ENCODE measurements at places on chromosomes 11 and 22.

DNA sequence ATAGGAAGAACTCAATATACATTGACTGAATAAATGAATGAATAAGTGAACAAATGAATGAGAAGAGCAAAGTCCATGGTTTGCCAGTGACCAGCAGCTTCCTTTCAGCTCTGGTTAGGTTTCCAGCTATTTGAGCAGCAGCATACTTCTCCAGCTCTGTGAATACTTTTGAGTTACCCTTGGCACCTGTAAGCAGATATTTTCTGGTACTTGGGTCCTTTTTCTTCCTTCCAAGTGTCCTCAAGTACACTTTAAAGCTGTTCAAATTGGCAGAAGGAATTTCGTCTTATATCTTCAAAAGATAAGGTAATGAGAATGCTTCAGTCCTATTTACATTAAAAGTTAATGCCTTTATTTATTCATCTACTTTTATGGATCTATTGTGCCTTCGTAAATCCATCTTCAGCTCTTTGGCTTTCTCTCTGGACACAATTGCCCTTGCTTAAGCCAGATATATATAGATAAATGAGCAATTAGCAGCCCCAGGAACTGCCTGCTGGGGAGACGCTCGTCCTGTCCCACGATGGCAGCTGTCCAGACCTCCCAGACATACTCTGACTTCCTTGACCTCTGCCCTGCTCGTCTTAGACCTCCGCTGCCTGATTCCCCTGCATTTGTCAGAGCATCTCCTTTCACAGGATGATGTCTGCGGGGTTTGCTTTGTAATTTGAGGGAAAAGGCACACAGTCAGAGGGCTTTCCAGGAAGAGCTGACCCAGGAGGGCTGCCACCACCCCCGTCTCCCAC lies 926.3 kb downstream of the OPCML start:
- DNase-seq: no peak

DNA sequence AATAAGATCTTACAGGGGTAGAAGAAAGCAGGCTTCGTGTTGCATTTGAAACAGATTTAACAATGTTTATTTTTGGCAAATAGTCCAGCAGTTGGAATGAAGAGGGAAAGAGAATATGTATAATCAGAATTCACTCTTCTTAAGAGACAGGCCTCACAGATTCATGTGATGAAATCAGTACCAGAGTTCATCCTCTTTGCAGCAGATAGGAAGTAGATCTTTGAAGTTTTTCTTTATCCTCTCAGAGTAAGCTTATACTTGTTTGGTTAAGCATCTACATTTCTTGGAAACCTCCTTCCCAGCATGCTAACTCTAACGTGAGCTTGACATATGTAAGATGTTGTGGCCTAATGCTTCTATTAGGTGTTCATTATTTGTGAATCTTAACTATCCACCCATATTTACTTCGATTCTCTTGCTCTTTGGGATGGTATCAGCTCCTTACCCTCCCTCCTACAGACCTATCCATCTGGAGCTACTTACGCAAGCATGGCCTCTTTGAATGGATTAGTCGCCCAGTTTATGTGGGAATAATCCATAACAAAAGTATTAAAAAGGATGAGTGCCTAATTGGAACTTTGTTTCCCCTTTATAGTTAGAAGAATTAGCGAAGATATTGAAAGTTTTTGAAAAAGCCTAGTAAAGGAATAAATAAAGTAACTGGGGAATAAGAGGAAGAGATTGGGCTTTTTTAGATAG lies 80.1 kb downstream of the PRMT3 start:
- no peak for DNase-seq

GRCh38 chr22:34080433-34080832 lies 160.2 kb upstream of the LARGE1 start:
- DNase-seq: no peak

DNA sequence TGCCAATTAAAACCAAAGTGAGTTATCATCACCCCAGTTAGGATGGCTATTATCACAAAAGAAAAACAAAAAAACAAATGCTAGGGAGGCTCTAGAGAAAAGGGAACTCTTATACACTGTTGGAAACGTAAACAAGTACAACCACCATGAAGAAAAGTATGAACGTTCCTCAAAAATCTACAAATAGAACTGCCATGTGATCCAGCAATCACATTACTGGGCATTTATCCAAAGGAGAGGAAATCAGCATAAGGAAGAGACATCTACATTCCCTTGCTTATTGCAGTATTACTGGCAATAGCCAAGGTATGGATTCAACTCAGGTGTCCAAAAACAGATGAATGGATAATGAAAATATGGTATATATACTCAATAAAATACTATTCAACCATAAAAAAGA lies 1145.1 kb downstream of the LRRC4C start:
- no peak for DNase-seq

Measured in CD4-positive, alpha-beta T cell treated with Interleukin-21 for 1 hour (primary cell).